ENCODE measurements at places on chromosomes 2 and 18.

- DNase-seq: no peak
These were observed 234.8 kb downstream of the DSEL start for GRCh38 chr18:67281746-67282145.

GRCh38 chr2:136168720-136169119, 50.8 kb upstream of the CXCR4 start:
- peak; percentile 22 for DNase-seq

DNA sequence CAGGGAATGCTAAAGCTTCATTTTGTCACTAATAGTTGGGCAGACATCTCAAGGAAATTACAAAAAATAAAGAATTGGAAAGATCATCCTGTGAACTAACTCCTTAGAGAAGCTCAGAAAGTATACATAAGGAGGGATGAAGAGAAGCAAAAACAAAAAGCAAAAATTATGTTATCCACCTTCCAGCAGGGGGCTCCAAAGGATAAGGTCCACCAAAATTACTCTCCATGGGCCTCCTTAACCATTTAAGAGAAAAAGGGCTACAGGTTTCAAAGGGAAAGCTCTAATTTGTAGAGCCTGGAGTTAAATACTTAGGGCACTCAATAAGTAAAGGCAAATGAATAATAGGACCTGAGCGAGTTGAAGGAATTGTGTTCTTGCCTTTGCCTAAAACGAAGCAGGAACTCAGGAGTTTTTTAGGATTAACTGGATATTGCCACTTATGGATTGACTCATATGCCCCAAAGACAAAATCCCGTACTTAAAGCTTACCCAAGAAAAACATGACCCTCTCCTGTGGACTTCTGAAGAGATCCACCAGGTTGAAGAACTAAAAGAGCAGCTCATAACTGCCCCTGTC, 1167.9 kb downstream of the DSC3 start:
- peak; percentile 51 for DNase-seq

DNA sequence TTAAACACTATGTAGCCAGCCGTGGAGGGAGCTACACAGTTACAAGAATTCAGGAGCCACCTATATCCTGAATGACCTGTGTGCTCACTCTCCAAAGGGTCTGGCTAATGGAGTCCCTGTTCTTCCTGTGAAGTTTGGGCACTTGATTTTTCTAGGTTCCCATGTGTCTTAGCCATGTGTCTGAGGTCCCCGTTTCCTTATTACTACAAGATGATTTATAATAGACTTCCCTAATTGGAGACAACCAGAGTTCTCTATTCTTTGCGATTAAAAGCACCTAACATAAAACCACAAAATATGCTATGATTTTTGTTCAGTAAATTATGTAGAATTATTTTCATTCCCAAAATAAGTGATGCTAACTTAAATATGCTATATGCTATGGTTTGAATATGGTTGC, 83.4 kb downstream of the PDK1 start:
- DNase-seq: no peak
